D721Med (cell line): ENCODE measurements at places on chromosomes 12 and 14.

DNA sequence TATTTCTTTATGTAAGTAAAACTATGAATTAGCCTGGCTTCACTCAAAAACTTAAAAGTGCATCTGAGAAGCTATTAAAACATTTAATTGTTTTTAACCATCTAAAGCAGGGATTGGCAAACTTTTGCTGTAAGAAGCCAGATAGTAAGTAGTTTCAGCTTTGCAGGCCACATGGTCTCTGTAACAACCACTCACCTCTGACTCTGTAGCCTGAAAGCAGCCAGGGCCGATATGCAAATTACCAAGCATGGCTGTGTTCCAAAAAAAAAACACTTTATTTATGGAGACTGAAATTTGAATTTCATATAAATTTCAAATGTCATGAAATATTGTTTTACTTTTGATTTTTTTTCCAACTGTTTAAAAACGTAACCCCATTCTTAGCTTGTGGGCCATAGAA lies 95.3 kb downstream of the CIT start:
- no peak for DNase-seq

DNA sequence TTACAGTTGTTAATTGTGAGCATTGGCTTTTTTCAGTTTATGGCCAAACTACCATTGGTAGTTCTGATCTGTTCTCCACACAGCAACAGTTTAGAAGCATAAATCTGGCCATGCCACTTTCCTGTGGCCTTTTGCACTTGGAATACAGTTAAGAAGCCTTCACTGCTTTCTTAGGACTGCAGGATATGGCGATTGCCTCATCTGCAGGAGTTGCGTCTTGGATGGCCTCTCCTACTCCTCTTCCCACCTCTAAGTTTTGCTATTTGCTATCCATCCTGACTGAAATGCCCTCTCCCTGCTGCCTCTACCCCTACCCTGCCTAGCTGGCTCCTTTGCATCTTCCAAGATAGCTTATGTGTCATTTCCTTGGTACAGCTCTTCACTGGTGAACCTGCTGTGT lies 12.8 kb upstream of the BMAL2 start:
- DNase-seq = no peak

DNA sequence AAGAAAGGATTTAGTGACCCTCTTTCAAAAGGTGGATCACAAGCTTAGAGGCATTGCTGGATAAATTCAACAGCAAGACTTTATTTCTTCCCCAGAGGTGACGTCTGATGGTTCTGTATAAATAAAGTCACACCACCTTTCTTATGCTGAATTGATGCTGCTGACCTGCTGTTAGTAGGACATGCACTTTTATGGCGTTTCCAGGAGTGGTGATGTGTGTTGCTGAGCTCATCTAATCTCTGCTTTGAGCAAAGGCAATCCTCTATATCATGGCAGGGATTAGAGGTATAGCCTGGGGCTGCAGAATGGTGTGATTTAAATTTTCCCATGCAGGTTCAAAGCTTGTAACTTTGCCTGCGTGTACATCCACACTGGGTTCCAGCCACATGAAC lies 94.9 kb downstream of the ETV6 start:
- no peak for DNase-seq

DNA sequence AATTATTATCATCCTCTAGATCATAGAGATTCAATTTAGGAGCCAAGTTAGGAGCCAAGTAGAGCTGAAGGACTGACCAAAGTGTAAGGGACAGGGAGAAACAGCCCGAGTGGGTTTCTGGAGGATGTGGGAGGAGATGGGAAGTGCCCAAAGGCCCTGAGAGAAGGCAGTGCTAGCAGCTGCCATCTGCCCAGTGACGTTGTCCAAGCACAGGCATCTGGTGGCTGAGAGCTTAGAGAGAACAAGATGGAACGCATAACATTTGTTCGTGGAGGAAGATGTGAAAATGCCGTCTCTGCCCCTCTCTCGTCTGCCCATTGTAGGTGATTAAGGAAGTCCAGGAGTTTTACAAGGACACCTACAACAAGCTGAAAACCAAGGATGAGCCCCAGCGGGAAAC lies 34.7 kb downstream of the CD9 start:
- no peak for DNase-seq

DNA sequence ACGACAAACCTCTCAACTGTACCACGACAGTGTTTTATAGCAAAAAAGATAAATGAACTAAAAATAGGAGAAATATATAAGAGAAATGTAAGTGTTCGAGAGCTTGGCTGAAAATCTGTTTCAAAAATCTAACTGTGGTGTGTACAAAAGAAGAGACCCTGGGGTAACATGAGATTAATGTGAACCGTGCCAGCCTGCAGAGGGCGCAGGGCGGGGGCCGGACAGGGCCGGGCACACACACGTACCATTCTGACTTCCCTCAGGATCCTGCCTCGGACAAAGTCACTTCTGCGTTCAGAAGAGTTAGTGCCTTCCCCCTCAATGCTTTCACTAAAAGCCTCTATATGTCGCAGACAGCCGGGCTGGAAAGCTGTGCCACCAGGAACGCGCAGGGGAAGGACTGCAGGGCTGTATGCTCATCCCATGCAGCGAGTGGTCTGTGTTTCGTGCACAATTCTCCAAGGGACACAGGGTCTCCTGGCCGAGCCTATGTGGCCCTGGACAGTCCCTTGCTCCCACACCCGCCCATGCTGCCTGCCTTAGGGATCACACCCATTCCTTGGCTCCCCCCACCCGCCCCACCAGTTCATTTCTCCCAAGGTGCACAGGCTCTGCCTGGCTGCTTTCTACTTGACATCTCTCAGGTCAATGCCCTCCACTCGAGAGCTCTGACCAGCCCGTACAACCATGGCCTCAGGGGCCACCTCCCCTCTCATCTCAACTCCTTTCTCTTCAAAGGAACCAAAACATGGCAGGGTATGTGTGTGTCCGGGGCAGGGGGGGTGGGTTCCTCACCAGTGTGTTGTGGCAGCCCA lies 8.5 kb downstream of the CDCA4 start:
- no peak for DNase-seq

DNA sequence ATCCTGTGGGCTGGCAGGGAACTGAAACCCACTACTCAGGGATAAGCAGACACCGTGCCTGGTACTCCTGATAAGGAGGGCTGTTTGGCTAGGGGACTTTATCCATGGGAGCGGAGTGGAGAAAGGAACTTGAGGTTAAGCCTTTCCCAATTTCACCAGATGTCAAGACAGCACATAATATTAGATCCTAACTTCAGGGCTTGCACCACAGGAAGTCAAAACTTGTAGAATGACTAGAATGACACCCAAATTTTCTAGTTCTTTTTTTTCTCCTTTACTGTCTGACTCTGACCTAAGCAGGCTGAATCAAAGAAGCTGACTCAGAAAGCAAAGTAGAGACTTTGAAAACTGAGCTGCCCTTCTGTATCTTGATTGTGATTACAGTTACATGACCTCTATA lies 7.1 kb upstream of the CGRRF1 start:
- no peak for DNase-seq

DNA sequence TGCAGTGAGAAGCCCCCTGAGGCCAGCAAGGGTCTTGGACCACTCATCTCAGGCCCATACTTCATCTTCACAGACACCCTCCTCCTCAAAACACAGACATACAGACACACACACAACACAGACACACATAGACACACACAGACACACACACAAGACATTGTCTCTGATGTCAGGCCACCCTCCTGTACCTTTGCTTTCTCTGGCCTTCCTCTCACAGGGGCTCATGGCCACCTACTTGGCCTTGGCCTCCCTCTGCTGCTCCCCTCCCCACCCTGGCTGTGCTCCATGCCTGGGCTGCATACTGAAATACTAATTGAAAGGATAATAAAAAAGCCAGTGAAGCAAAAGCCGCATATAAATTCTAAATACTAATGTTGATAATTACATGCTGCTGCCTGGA lies 1.6 kb upstream of the SYNDIG1L start:
- no peak for DNase-seq

GRCh38 chr12:82866227-82866775 lies 179.6 kb downstream of the TMTC2 start:
- DNase-seq = no peak

DNA sequence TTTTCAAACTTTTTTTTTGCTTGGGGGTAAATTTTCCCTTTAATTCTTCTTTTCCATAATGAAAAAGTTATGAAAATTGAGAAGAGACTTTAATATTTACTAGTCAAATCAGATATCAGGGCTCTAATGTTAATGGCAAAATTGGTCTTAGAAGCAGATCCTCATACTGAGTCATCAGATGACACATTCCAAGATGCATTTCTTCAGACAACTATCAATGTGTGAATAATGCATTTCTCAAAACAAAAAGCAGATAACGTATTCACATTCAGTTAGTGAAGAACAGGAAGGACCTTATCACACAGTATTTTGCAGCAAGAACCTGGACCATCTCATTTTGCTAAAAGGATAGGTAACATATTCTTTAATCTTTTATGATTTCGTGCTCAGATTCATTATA lies 130.7 kb downstream of the GPHN start:
- DNase-seq = no peak

DNA sequence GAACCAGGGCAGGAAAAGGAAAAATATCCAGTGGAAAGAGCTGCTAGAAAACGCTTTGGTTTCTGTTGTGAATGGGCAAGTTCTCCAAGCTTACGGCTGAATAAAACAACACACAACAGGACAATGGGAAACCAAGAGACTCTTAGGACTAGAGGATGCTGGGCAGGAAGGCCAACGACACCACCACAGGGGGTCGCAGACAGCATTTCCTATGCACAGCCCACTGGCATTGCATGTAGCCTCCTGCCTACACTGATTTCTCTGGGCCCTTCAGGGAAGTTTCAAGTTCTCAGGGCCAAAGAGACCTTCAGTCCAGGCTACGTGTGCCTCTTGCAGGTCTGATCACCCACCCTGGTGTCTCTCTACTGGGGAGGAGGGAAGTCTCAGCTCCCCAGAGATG lies 108.0 kb downstream of the RIMBP2 start:
- DNase-seq = no peak

GRCh38 chr12:4193821-4194220 lies 79.7 kb upstream of the CCND2 start:
- peak; percentile 32 for DNase-seq

DNA sequence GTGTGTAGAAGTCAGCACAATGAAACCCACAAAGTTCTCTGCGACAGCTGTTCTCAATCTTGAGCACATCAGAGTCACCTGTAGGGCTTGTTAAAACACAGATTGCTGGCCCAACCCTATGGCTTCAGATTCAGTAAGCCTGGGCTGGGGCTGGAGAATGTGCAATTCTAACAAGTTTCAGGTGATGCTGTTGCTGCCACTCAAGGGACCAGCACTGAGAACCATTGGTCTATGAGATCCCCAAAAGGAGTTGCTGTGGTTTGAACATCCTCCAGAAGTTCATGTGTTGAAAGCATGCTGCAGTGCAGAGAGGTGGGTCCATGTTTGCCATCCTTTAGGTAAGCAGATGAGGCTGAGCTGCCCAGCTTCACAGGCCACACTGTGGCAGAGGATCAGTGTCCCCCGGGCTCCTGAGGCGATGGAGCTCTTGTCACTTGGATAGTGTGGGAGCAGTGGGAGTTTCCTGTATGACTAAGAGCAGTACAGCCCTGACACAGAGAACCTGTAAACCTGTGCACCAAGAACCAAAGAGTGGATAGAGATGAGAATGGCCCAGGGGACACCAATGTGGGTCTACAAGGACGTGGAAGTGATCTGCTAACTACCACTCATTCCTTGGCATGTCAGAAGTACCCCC lies 8.0 kb upstream of the RTRAF start:
- no peak for DNase-seq

GRCh38 chr12:20368114-20368650 lies at the start of gene PDE3A:
Gene PDE3A (plus strand): TSS chr12:20368537. CDS start chr12:20369285, 748 bp downstream.
- DNase-seq = no peak

DNA sequence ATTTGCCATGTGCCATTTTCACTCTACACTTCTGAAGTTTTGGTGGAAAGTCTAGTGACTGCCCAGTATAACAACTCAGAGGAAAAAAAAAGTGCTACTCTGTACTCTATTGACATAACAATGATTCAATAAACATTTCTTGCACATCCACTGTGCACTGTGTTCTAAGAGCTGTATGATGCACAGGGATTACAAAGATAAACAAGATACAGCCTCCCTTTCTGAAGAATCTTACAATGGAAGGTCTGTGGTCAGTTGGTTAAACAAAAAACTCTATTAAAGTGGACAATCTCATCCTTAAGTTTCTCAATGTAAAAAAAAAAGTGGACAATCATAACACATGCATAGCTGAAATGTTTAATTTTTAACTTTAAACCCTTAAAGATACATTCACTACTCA lies 105.7 kb upstream of the RASSF8 start:
- no peak for DNase-seq

- no peak for DNase-seq
Measured at GRCh38 chr12:123767613-123768012, 5.5 kb downstream of the DNAH10 start.

DNA sequence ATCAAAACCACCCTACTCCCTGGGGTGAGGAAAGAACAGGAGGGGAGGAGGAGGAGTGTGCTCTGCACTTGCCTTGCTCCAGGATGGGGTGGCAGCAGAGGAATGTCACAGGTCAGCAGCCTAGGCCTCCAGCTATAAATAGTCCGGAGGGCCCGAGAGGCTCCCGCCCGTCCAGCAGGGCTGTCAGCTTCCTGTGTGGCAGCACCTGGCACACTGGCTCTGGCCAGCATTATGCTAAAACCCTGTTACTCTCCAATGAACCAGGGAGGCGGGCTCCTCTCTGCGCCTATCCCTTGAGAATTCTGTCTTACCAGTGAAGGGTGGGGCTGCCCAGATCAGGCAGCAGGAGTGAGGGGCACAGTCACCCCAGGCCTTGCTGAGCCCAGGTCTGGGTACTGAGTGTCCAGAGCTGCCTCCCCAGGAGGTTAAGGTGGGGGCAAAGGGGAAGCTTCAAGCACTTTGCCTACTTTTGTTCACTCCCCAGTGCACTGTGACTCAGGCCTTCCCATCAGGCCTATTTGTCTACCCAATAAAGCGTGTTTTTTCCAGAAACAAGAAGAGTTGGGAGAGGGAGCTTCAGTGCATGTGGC lies 1.2 kb upstream of the COX14 start:
- DNase-seq = no peak

DNA sequence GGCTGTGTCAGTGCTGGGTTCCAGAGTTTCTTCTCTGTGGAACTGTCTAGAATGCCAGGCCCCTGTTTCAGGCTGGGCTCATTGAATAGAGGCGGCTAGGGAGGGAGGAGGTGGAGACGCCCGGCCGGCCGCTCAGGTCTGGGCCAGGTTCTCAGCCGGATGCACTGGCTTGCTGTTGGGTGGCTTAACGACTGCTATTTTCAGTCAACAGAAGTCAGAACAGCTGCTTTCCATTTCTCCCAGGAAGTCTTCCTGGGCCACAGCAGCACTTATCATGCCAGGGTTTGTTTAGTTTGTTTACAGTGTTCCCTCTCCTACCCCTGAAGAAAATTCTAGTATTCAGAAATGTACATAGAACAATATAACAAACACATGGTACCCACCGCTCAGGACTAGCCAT lies 26.0 kb upstream of the VPS37B start:
- no peak for DNase-seq
